ENCODE measurements at places on chromosomes 2 and 18.

GRCh38 chr2:145815933-145816332 is 1296.0 kb upstream of the ZEB2 start:
- no peak for DNase-seq

- no peak for DNase-seq
These were observed 7.7 kb upstream of the GPC1 start for GRCh38 chr2:240427729-240428128.

- no peak for DNase-seq
These were observed 98.4 kb downstream of the LYPD6 start for GRCh38 chr2:149428783-149429182.

- DNase-seq: no peak
These were observed 101.7 kb downstream of the B3GNT2 start for GRCh38 chr2:62297624-62298010.

- DNase-seq: no peak
These were observed 7.8 kb downstream of the ACMSD start for GRCh38 chr2:134846213-134846612.

GRCh38 chr2:178530625-178531142 is 50.4 kb downstream of the PLEKHA3 start:
- no peak for DNase-seq

- no peak for DNase-seq
These were observed 1052.8 kb upstream of the NRXN1 start for GRCh38 chr2:52084759-52085158.

GRCh38 chr2:203191961-203192360 is 46.9 kb upstream of the CYP20A1 start:
- DNase-seq: no peak

DNA sequence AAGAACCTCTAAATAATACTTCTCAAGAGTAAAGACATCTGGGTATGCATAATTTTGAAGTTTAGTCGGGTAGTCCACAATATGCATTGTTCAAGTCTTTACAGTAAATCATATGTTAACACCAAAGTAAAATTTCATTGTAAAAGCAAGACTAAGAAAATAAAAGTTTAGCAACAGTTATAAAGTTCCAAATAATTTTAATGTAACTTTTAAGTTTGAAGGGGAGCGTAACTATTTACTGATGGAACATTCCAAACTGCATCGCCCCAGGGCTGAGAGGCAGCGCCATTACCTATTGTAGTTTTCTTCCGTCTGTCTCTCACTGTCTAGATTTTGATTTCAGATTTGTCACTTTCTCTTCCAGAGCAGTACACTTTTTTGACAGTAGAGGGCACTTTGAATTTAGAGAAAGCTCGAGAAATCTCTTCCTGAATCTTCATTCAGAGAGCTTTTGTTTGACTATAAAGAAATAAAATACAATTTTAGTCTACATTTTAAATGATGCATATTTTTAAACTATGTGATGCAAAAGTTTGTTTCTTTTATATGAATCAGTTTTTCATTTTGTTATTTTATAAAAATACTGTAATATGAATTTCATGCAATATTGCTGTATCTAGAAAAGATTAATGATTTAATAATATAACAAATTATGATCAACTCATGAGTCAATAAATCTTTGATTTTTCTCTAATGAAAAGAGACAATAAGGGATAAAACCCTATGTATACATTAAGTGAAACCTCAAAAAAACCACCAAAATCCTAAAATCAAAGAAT is 389.8 kb downstream of the FIGN start:
- no peak for DNase-seq

DNA sequence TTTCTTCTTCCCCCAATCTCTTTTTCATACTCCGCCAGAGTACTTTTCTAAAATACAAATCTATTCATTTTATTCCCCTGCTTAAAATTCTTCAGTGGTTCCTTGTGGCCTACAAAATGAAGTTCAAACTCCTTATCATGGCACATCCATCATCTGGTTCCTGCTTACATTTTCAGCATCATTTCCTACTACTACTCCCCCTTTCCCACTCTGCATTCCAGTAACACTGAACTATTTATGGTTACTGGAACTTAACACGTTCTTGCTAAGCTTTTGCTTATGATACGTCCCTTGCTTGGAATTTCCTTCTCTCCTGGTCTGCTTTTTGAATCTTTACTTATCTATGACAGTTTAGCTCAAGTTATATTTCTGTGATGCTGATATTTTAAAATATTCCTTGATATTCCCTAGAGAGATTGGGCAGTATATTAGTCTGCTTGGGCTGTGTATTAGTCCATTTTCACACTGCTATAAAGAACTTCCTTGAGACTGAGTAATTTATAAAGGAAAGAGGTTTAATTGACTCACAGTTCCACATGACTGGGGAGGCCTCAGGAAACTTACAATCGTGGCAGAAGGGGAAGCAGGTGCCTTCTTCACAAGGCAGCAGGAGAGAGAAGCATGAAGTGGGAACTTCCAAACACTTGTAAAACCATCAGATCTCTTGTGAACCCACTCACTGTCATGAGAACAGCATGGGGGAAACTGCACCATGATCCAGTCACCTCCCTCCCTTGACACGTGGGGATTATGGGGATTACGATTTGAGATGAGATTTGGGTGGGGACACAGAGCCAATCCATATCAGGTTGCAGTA is 53.2 kb downstream of the BMPR2 start:
- no peak for DNase-seq

- DNase-seq: no peak
These were observed 7.4 kb upstream of the EXOC6B start for GRCh38 chr2:72833084-72833714.

GRCh38 chr2:207855591-207855990 is 85.9 kb upstream of the FZD5 start:
- DNase-seq: no peak

- no peak for DNase-seq
These were observed 465.9 kb upstream of the ID2 start for GRCh38 chr2:8215982-8216381.

DNA sequence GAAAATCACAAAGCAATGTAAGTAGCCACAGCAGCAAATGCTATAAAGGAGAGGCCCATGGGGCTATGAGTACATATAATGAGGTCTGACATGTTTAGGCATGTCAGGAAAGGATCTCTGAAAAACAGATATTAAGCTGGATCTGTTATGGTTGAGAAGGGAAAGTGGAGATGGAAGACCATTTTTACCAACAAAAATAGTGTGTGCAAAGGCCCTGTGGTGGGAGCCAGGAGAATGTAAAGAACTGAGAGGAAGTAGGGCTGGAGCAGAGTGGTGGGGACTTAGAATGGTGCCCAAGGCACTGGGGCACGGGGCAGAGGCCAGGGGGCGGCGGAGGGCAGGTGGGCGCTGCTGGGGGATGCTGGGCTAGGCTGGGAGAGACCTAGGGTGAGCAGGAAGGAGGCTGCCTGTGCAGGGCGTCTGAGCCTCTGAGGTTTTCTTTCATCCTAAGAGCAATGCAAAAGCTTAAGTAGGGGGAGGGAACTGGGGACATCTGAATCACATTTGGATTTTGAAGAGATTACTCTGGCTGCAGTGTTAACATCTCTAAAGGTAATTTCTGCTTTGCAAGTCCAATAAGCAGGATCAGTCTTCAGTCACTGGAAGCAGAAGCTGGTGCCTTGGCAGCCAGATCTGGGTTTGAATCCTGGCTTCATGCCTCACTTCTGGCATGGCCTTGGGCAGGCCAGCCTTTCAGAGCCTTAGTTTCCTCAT is 4.9 kb upstream of the AGFG1 start:
- DNase-seq: no peak

DNA sequence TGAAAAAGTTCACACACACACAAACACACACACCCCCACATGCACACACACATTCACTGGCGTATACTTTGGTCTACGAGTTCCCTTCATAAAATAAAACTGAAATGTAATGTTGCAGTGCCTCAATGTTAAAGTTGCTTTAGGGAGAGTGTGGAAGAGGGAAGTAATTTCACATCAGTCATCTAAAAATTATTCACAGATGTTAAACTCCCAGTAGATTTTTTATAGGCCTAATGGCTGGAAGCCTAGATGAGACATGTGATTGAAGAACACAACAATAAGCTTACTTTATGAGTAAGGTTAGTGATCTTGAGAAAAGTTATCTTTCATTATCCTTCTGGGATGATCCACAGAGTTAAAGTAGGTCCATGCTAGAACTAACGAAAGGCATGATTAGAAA is 506.7 kb upstream of the CNTNAP5 start:
- no peak for DNase-seq

GRCh38 chr18:24913507-24914170 is 438.3 kb downstream of the ZNF521 start:
- no peak for DNase-seq

DNA sequence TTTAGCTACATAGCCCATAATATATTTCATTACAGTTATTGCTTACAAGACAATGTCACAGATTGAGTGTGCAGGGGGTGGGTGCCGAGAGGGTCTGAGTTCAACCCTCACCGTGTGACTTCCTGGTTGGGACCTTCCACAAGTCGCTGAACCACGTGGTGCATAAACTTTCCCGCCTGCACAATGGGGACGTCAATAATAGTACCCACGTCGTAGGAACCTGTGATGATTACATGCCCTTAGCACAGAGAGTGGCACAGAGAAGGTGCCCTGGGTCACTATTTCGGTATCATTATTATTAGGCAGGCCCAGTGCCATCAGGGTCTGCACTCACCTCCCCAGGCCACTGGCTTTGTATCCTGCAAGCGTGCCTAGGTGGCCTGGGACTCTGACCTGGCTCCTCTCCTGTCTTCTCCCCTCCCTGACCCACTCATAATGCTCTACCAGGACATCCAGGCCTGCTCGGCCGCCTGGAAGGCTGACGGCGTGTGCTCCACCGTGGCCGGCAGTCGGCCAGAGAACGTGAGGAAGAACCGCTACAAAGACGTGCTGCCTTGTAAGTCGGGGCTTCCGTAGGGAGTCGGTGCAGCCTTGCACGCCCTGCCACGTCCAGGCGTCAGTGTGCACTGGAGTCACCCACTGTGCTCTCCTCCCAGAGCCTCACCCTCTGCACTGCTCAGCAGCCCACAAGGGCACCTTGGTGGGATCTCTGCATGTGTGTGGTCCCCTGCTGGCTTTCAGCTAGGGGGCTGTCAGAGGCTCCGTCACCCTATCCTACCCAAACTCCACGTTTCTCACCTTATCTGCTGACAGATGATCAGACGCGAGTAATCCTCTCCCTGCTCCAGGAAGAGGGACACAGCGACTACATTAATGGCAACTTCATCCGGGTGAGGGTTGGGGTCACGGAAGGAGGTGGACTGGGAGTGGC is 2.8 kb downstream of the PTPN18 start:
- no peak for DNase-seq

GRCh38 chr2:2192091-2192955 is 138.8 kb downstream of the MYT1L start:
- DNase-seq: no peak

DNA sequence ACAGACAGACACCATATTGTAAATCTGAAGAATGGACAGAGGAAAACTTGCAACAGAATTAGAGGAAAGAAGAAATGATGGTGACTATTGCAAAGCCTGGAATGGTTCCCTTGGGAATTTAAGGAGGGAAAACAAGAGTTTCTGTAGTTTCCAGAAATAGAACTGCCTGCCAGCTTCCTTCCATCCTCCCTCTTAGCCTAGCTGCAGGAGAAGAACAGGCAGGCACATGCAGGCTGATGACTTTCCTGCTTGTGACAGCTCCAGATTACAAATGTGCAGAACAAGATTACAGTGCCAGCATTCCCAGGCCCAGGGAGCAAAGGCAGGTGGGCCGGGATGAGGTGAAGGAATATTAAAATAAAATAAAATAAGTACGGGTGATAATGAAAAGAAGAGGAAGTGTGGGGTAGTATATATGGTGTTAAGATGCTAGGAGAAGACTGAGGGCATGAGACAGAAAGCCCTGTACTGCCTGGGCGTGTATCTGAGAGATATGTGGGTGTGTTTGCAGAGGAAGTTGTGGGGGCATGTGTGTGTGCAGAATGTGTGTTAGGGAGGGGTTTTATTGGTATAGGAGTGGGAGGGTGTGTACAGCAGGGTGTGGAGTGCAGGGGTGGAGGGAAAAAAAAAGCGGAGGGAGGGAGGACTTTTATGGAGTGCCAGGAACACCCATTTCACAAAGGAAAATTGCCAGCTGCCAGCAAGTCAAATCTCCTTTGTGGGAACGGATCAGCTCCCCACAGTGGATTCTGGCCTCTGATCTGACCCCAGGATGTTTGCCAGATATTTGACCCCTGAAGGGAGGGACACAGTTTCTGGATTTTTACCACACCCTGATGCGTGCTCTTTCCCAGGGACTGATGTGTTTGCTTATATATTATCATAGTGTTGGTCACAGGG is 43.9 kb upstream of the NEMP2 start:
- no peak for DNase-seq

- DNase-seq: no peak
These were observed 26.4 kb downstream of the MARCHF7 start for GRCh38 chr2:159738509-159739390.

GRCh38 chr18:75474332-75474731 is 46.8 kb upstream of the SMIM21 start:
- no peak for DNase-seq

GRCh38 chr2:239329972-239330572 is 70.7 kb downstream of the HDAC4 start:
- DNase-seq: no peak

- DNase-seq: no peak
These were observed 108.9 kb downstream of the CLIP4 start for GRCh38 chr2:29223851-29224692.

DNA sequence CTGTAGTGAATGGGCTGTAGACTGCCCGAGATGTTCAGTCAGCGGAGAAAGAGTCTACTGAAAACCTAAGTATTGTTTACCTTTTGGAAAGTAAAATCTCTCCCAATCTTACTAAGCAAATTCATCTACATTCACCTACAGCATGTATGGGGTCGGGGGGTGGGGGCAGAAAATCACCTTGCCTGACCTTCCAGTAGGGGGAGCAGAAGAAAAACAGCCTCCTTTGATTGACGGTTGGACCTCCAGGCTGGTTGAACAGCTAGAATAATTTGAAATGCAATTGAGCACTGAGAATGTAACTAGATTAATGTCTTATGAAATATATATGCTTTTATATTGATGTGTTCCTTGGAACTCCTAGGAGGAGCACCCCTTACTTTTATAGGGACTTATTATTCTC is 10.0 kb downstream of the LRATD1 start:
- no peak for DNase-seq

DNA sequence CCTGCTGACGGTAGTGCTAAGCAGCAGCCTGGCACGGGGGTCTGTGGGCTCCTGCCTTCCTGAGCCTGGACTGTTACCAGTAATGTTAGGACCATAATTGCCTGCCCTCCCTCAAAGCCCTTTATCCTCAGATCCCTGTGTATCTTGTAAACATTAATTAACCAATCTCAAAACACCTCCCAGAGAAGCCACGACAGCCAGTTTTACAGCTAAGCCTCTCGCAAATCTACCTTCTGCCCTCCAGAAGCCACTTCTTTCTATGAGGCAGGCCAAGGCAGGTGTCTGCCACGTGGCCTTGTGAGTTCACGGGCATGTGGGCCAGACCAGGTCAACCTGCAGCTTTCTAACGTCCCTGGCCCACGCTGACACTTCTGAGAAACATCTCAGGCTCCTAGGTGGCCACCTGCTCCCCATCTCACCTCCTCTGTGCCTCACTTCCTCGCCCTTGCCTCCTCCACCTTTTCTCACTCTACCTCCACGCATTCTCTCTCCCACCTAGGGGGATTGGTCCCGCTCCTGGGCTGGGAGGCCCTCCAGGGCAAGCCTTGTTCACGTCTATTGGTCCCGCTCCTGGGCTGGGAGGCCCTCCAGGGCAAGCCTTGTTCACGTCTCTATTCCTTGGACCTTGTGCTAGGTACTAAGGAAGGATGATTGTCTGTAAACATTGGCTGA is 64.3 kb downstream of the EDAR start:
- no peak for DNase-seq

- no peak for DNase-seq
These were observed 38.2 kb downstream of the ANKMY1 start for GRCh38 chr2:240519396-240520129.
